OCI-LY7 (cell line): ENCODE measurements at places on chromosomes 1 and 21.

DNA sequence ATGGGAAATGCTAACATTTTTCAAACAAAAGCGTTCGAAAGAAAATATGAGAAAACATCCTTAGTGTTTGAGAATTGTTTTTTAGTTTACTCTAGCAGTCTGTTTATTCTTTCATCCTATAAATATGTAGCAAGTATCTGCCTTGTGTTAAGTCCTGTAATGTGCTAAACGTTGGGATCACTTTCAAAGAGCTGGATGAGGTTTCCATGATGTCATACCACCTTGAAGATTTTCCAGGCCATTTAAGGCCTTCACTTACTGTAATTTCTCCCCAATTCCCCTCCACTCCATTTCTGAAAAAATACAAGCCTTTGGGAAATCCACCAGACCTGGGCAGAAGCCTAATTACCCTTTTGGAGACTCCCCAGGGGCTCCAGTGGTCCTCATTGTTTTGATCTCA, 24.2 kb upstream of the CTBS start:
- no peak for DNase-seq

DNA sequence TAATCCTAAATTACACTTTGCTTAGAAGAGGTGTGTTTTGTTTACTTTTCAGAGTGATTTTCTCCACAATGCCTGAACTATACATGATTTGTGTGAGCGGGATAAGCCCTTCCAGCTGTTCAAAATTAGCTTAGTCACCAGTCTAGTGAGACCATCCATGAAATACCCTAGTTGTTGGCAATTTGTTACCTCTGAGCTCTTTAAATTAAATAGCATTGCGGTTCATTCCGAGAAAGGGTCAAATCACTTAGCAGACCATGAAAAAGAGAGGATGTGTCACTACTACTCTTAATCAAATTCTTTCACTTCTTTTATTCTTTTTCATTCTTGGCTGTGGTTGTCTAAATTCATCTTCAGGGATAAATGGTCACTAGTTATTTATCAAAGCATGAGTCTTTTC, 11.9 kb upstream of the VAV3 start:
- no peak for DNase-seq

DNA sequence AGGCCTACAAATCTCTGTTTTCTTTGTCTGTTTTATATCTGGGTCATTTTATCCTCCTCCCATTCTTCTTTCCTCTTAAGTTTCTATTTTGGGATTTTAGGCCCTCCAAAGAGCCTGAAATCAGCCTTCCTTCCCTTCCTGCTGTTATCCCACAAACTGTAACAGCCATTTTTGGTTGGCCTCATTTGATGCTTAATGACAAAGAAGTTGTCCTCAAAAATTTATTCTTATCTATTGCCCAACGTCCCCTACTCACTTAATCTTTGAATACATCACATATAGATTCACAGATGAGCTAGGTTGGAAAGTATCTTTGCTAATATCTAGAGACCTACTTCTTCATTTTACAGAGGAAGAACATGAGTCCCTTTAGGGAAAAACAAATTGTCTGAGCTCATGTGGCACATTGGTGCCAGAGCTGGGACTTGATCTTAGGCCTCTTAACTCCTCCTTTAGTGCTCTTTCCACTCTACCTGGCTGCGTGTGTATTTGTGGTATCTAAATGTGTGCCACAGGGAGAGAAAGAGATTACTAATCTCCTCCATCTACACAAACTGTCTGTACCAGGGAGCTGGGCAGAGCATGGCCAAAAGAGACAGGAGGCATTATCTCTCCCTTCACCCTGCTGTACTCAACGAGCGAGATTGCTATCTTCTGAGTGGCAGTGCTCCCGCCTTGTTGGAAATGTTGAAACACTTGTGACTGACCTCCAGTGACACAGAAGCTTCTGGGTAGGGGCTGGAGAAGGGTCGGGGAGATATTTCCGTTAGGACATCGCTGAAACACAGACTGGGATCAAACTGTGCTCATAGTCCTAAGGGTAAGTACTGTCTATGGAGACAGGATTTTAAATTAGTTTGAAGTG, 30.1 kb downstream of the RHEX start:
- DNase-seq = no peak

DNA sequence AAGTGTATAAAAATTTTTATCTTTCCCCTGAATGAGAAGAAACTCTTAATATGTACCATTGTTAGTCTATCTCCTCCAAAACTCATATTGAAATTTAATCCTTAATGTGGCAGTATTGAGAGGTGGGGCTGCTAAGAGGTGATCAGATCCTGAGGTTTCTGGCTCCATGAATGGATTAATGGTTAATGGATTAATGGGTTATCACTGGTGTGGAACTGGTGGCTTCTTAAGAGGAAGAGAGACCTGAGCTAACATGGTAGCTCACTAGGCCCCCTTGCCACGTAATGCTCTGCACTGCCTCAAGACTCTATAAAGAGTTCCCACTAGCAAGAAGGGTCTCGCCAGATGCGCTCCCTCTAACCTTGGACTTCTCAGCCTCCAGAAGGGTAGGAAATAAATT, 70.6 kb upstream of the ZBTB18 start:
- DNase-seq = no peak

DNA sequence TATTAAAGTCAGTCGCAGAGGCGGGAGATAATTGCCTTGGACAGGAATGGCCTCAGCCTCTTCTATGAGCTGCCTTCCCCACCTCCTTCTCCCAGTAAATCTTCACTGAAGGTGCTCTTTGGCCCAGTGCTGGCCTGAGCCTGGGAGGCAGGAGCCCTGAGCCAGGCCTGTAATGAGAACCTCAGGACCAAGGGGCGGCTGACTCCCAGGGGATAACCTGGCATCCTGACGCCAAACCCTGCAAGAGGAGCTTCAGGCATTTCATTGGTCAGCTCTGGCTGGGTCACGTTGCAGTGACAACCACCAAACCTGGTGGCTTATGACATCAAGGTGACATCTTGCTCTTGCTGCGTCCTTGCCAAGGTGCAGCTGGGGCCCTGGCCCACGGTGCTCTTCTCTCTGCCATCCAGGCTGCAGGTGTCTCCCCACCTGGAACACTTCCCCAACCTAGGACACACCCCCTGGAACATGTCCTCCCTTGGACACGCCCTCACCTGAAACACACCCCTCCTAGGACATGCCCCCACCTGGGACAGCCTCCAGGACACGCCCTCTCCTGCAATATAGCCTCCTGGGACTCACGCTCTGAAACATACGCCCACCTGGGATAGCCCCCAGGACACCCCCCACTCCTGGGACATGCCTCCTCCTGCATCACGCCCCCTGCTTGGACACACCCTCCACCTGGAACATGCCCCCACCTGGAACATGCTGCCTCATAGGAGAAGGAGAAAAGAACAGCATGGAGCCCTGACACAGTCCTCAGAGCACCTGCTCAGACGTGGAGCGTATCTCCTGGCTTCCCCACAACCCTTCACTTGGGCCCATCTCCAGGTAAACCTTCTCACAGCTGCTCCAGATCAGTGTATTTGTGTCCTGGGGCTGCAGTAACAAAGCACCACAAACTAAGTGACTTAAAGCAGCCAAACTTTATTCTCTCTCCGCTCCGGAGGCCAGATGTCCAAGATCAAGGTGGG, 333.6 kb downstream of the NPHP4 start:
- DNase-seq = no peak

DNA sequence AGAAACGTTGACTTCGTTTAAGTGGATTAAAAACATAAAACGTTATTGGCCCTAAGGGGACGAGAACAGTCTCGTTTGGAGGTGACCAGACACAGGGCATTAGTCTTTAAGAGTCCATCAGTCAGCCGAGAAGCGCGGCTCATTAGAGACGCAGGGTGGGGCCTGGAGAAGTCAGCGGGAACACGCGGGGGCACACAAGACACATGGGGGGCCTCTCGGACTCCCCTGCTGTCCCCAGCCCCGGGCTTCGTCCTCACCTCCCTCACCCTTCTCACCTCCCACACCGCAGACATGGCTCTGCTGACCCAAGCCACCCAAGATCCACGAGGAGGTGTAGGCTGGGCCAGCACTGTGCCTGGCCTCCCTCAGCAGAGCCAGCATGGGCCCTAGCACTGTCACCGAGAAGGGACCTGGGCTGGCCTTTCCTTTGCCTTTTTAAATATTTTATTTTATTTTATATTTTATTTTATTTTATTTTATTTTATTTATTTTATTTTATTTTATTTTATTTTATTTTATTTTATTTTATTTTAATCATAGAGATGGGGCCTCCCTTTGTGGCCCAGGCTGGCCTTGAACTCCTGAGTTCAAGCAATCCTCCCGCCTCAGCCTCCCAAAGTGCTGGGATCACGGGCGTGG, 48.9 kb downstream of the MORN1 start:
- no peak for DNase-seq

DNA sequence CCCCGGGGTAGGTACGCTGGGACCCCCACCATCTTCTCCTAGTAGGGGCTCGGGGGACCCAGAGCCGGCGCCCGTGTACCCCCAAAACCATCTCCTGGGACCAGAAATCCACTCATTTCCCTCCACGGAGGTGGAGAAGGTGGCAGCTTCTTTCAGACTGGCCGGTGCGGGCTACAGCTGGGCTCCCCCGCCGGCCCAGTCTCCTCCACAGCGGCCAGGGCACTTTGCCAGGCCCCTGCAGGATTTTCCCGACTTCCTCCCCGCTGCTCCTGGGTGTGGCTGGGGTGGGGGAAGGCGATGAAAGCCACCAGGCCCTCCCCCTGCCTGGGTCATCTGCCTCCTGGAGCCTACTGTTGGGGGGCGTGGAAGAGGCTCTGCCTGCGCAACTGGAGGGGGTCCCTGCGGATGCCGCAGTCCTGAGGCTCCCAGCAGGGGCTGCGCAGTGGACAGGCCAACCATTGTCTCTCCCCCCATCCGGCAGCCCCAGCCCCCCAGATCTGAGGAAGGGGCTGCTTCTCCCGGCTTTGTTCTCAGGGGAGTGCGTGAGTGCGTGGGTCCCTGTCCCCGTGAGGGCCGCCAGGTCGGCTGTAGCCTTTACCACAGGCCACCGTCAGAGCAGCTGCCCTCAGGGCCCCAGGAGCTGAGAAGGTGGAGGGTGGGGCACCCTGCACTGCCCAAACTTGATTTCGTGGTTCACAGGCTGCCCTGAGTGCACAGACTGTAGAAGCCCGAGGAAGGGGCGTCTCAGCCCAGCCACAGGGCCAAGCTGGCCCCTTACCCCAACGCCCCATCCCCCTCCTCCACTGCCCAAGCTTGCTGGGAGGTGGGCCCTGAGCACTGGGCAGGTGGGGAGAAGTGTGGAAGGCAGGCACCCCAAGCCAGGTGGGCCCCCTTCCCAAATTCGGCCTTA, 1.3 kb downstream of the AGRN start:
- no peak for DNase-seq

GRCh38 chr1:113415310-113416070, 25.2 kb downstream of the MAGI3 start:
- DNase-seq = no peak

- DNase-seq = peak; percentile 30
Observed at GRCh38 chr1:11061652-11062365, 2.0 kb upstream of the SRM start.

DNA sequence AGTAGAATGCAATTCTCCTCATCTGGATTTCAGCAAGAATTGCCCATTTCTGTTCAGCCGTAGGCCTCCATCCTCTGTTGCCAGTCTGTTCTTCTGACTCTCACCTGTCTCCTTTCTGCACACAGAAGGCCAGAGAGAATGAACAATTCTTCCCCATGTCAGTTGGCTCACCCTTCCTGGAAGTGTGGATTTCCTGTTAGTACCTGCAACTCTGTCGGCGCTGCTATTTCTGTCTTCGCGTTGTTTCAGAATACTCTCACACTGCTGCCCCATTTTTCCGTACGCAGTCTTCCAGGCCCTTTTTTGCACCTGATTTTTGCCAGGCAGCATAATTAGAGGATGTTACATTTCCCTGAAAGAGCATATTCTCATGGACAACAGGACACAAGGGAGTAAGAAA, 200.7 kb downstream of the FGGY start:
- no peak for DNase-seq

- no peak for DNase-seq
Observed at GRCh38 chr21:31282095-31282709, 61.9 kb downstream of the TIAM1 start.

- DNase-seq = no peak
Observed at GRCh38 chr1:45385302-45385701, 45.1 kb upstream of the MUTYH start.

- peak; percentile 17 for DNase-seq
Observed at GRCh38 chr1:67144696-67145095, 9.9 kb upstream of the C1orf141 start.

DNA sequence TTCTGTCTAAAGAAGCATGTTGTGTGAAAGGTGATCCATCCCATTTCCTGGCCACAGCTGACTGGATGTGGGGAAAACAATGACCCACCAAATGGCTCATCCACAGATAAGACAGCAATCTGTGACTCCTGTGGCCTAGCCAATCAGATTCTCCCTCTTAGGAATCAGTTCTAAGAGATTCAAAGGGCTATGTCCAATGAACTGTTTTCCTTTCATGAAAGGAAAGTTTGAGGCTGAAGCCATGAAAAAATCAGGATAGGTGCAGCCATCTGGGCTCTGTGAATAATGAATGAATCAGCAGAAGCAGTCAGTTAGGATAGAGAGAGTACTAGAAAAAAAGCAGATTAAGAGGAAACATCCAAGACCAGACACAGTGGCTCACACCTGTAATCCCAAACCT, 164.7 kb downstream of the NRIP1 start:
- DNase-seq = no peak

- DNase-seq = peak; percentile 20
Observed at GRCh38 chr1:245952383-245953026, 554.6 kb downstream of the SMYD3 start.

- DNase-seq = no peak
Observed at GRCh38 chr1:87464022-87464490, 135.4 kb downstream of the LMO4 start.

DNA sequence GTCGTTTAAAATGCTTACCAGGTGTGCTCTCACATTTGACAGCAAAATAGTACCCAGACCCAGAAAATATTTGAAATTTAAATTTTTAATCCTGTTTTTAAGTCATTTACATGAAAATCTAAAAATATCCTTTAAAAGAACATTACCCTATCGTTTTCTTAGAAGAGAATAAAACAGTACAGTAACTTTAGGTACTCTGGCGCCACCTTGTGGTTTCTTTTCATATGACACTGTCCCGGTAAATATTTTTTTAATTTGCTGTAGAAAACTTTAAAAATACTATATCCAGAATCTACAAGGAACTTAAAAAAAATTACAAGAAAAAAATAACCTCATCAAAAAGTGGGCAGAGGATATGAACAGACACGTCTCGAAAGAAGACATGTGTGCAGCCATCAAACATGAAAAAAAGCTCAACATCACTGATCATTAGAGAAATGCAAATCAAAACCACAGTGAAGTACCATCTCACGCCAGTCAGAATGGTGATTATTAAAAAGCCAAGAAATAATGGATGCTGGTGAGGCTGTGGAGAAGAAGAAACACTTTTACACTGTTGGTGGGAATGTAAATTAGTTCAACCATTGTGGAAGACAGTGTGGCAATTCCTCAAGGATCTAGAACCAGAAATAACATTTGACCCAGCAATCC, 129.2 kb downstream of the RGS21 start:
- peak; percentile 53 for DNase-seq

- DNase-seq = no peak
Observed at GRCh38 chr1:230913496-230913895, 45.2 kb upstream of the C1orf198 start.

DNA sequence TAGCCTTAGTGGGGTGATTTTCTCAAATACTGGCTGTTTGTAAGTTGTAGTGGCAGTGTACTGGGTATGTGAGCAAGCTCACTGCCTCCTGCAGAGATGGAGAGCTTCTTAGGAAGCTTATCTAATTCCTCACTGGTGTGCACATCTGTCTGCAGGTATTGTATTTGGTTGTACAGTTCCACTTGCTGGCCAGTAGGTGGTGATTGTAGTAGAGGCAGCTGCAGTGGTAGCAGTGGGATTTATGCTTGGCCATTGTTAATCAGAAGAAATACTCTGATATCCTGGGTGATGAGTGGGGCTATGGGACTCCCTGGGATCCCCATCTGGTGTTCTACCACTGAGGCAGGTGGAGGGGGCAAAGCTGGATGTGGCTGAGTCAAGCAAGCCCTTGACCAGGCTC, 276.1 kb upstream of the SPAG17 start:
- DNase-seq = no peak
